Pancreas (tissue), 10 donors: ENCODE measurements at places on chromosomes 5 and 9.

- DNase-seq: no peak
Observed at GRCh38 chr9:8362250-8362649, 562.7 kb upstream of the DMAC1 start.

DNA sequence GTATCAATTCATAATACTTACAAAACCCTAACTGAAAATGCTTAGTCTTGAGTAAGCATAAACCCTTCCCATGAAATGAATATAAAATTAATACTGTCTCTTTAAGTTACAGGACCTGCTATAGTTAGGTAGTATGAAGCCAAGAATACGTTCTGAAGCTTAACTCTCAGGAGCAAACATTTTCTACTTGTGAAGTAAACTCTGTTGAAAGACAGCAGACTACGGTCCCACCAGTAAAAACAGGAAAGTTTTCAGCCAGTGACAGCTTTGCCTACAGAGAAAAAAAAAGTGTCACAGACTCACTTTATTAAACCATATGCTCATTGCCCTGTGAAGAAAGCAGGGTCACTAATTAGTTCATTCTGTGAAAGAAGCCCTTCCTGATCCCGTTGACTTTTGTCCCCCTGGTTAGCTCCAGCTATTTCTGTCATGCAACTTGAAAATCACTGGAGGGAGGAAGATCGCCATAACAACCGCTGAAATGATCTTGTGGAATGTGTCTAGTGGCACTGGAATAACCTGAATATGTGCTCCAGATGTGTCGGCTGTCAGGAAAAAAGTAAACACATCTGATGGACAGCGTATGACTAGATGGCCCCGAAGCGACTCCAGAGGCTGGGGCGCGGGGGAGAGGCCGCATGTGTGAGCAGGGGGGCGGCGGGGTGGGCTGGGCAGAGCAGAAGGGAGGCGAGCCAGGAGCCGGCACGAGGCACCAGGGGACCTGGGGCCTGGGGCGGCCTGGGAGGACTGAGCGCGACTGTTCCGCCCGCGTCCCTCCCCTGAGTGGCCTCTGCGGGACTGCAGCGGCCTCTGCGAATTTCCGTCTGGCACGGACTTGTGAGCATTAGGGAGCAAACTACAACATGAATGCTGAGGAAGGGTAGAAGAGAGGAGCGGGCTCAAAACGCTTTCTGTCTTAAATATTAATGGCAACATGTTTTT lies 41.9 kb downstream of the BNC2 start:
- peak; percentile 68 for DNase-seq

DNA sequence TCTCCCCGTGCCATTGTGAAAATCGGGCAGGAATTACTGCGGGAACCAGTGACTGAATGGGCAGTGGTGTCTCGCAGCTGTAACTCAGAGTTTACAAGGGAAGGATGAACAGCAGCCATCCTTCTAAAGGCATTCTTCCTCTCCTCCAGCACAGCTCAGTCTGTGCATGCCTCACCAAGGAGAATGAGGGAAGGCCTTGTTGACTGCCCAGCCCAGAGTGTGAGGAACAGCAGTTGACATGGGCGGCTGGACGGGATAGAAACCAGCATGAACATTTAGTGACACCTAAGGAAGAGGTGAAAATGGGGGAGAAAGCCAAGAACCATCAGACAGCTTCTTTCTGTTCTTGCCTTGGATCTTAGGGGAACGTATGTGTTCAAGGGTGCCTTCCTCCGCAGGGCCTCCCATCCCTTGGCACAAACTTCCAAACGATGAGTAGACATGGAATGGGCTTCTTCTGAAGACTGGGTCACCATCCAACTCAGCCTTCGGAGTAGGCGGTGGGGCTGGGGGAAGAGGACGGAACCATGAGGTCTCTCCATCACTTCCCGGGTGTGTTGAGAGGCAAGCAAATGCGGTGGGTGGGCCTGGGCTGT lies 887 bp upstream of the PDE8B start:
- no peak for DNase-seq

GRCh38 chr9:69179037-69179436 lies 5.0 kb downstream of the TJP2 start:
- DNase-seq: no peak

DNA sequence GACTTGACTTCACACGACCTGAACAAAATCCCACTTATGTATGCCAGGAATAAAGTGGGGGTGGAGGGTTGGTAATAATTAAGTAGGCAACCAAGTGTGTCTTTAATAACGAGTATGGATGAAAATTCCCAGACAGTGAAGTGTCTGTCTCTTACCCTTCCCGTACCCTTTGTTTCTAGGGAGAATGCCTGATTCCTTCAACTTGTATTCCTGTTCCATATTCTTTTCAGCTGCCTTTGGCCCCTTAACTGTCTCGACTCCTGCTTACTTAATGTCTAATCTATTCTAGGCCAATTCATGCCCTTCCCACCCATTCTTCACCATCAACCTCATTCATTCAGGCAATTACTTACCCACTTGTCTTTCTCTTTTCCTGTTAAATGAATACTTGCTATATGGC lies 380.5 kb downstream of the RAB3C start:
- DNase-seq: no peak

DNA sequence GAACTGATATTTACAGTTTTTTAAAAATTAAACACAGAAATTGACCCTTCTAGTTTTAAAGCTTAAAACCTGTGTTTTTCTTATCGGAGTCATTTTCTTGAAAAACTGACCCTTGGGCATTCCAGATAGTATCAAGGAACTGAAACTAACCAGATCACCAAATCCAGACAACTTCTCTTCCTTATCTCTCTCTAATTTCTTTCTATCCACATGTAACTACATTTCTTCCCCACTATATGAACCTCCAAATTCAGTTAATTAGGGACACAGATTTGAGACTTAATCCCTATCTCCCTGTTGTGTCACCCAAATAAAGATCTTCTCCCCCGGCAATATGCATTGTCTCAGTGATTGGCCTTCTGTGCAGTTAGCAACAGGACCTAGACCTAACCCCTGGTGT lies 1643.0 kb upstream of the CDH6 start:
- DNase-seq: no peak

DNA sequence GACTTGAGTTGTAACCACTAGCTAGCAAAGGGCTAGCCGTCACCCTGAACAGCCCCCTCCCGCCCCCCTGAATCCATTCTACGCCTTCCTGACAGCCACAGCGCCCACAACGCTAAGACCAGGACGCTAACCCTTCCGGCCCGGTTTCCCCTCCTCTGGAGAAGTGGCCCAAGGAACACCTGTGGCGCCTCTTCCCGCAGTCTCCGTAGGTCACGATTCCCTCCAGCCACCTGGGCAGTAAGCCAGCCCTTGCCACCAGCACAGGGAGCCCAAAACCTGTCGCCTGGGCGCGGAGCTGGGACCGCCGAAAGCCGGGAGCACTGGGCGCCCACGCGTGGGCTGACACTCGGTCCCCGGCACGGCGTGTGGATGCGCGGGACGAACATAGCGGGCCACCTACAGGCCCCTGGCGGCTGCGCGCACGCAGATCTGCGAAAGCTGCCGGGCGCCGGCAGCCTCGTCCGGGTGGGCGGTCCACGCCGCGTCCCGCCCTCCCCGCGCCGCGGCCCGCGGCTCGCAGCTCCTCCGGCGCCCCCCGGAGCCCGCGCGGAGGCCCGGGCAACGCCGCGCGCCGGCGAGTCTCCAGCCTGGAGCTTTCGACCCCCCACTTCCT lies 596 bp downstream of the IRF1 start:
- peak; percentile 65 for DNase-seq

- DNase-seq: no peak
Observed at GRCh38 chr5:14022971-14023370, 78.5 kb upstream of the DNAH5 start.

DNA sequence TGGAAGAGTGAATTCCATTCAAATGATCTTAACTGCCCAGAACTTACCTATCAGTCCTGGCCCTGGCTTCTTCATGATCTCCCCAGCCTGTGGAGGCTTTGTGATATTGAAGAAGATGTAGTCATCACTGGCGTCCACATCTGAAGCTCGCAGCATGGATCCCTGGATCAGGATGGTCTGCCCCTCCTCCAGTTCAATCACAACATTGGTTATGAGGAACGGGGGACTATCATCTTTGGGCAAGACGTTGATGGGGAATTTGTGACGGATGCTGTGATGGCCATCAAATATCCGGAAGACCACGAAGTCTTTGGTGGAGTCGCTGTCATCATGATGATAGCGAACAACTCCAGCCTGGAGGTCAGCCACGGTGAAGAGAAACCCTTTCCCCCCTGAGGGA lies 68.0 kb downstream of the FREM1 start:
- no peak for DNase-seq

DNA sequence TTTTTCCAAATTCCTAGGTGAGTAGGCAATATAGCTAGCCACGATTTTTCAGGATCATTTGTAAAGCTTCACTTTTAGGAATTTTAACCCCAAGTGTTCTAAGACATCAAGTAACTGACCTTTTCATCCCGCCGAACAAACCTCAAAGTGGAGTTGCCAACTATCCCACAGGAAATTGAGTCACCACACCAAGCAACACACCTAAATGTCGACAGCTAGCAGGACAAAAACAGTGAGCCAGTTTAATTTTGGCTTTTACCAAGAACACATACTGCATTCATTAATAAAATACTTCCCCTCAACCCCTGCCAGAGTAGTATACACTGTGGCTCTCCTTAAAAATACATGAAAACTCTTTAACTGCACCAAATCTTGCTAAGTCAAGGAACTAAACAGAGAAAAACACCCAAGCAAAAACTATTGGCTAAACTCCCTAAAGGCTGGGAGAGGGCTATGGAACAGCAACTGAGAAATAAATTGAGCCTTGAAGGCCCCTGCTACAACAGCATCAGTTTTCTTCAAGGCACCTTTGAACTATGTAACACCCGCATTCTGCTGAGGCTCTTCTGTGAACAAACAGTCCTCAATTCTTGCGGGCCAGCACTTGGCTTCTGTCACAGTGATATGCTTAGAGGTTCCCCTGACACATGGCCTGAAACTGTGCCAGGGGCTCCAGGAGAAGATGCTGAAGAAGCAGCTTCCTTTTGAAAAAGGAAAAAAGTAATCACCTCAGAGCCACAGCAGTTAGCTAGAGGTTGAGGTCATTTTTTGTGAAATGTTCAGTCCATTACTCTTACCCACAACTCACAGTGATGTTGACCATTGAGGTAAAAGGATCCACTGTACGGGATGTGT lies 459.6 kb downstream of the RAB3C start:
- DNase-seq: no peak

DNA sequence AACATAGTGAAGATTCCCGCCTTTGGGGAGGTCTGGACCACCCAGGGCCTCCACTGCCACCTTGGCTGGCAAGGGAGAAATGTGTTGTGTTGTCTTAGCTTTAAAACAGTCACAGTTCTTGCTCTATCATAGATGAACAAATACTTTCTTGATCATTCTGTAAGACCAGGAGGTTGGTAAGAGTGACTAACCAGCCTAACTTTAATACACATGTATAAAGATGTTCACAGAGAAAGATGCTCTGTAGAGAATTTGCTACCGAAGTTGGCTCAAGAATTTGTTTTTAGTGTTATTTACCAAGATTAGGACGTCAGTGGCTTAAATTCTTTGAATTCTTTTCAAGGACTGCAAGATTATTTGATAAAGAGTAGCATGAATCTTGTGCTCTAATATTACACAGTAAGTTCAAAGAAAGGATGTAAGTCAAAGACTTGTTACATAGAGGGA lies 28.4 kb downstream of the GLRX start:
- DNase-seq: no peak

- no peak for DNase-seq
Observed at GRCh38 chr5:1200495-1201326, 684 bp upstream of the SLC6A19 start.

DNA sequence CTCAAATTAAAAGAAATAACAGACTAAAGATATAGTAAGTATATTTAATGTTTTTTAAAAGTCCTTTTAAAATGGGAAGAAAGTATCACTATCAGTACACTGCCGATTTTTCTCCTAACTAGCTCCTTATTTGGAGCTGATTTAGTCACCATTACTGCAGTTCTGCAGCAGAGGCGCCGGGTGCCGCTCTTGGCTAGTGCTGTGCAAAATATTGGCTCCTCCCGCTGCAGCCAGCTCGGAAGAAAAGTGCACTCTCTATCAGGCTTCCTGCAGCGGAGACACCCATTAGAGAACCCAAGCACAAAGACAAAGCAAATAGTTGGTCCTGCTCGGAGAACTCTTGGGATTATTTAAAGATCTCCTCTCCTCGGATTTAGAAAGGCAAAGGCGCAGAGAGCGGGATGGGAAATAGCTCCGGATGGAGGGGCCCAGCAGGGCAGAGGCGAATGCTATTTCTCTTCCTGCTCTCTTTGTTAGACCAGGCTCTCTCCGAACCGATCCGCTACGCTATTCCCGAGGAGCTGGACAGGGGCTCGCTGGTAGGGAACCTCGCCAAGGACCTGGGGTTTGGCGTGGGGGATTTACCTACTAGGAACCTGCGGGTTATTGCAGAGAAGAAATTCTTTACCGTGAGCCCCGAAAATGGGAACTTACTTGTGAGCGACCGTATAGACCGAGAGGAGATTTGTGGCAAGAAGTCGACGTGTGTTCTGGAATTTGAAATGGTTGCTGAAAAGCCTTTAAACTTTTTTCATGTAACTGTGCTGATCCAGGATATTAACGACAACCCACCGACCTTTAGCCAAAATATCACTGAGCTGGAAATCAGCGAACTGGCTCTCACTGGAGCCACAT lies at the start of gene PCDHGB3:
Gene PCDHGB3, plus strand, starts transcription at position 249 of the 855 bp plus-strand sequence. Its CDS starts 153 bp downstream, at position 402.
- DNase-seq: no peak

GRCh38 chr5:107203243-107203642 lies 467.5 kb downstream of the EFNA5 start:
- no peak for DNase-seq

- DNase-seq: no peak
Observed at GRCh38 chr9:28413471-28413870, 840.2 kb upstream of the C9orf72 start.

GRCh38 chr5:59745415-59745863 lies 148.1 kb downstream of the PDE4D start:
- peak; percentile 86 for DNase-seq

DNA sequence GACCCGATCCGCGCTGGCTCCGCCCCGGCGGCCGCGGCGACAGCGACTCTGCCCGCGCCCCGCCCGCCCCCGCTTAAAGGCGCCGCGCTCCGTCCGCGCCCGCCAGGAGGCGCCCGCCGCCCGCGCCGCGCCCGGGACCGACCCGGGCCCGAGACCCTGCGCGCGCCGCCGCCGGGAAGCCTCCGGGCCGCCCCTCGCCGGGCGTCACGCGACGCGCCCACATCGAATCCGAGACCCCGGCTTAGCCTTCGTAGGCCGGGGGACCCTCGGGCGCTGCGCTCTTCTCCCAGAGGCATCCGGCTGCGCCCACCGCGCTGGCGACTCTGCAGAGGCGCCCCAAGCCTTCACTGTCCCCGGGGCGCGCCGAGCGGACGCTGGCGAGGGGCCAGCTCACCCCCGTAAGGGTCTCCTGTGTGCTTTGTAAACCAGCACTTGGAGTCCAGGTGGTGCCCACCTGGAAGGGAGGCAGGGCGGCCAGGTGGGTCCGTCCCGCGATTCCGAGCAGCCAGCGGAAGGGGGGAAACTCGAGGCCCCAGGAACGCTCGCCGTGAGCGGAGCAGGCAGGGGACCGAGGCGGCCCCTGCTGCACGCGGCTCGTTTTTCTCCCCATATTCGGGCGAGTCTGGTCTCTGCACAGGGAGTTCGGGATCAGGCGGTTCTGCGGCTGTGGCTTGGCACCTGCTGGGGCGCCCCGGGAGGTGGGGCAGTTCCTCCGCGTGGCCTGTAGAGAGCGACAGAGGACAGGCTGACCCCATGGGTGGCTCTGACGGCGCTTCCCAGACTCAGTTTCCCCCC lies 423 bp upstream of the ABCA2 start:
- peak; percentile 90 for DNase-seq

GRCh38 chr9:112705768-112706427 lies 12.0 kb downstream of the INIP start:
- no peak for DNase-seq

GRCh38 chr9:107345327-107345726 lies 62.2 kb downstream of the RAD23B start:
- no peak for DNase-seq

GRCh38 chr9:121598965-121599871 lies 52.2 kb upstream of the DAB2IP start:
- peak; percentile 92 for DNase-seq
